ENCODE measurements at places on chromosomes 1 and 21.

DNA sequence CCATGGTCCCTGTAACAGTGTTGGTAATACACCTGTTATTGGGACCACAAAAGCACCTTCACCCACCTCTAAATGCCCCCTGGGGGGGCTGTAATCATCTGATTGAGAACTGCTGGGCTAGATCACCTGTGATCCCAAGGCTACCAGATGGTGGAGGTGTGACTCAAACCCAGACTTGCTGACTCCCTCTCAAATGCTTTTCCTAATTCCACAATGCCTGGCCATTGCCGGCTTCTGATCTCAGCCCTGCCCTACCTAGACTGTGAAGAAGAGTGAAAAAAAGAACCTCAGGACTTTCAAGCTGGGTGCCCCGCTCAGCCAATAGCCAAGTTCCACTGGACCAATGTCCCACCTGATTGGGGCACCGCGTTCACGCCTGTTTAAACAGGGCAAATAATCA is 9.6 kb downstream of the TMEM9 start:
- no peak for DNase-seq

- DNase-seq: no peak
Measured at GRCh38 chr1:8439015-8439702, 121.2 kb downstream of the SLC45A1 start.

DNA sequence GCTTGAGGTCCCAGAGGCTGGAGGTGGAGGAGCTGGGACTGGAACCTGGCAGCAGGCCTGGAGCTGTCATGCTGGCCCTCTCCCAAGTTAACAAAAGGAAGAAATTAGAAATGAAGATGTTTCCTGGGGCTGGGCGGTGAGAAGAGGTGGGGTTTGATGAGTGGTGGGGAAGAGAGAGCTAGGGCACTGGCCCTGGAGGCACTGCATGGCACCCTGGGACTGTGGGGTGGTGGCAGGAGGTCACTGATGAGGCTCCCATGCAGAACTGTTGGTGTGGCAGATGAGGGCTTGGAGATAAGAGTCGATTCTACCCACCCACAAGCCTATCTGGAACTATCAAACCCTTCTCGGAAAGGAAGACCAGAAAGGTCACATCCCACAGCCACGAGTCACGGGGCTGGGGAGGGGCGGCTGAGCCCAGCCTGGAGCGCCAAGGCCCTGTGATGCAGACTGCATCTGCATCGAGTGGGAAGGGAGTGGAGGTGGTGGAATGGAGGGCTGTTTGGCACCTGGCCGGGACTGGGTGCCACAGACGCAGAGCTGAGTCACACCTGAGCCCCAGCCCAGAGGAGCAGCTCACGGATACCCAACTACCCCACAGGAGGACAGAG is 29.4 kb downstream of the MRPL37 start:
- DNase-seq: no peak

GRCh38 chr1:221849897-221850296 is 108.0 kb upstream of the DUSP10 start:
- DNase-seq: no peak

DNA sequence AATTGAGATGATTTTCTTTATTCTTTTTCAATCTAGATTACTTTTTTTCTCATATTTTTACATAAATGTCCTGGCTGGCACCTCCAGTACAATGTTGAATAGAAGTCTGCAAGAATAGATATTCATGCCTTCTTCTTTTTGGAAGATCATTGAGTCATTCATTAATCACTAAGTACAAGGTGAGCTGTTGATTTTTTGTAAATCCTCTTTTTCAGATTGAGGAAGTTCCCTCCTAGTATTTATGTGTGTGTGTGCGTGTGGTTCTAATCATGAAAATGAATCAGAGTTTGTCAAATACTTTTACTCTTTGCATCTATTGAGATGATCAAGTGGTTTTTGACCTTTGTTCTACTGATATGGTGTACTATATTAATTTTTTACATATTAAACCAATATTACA is 859.3 kb downstream of the KCNT2 start:
- DNase-seq: no peak

- DNase-seq: no peak
Measured at GRCh38 chr1:244337839-244338238, 113.9 kb downstream of the ADSS2 start.

- no peak for DNase-seq
Measured at GRCh38 chr1:84488107-84488506, 9.0 kb downstream of the RPF1 start.

DNA sequence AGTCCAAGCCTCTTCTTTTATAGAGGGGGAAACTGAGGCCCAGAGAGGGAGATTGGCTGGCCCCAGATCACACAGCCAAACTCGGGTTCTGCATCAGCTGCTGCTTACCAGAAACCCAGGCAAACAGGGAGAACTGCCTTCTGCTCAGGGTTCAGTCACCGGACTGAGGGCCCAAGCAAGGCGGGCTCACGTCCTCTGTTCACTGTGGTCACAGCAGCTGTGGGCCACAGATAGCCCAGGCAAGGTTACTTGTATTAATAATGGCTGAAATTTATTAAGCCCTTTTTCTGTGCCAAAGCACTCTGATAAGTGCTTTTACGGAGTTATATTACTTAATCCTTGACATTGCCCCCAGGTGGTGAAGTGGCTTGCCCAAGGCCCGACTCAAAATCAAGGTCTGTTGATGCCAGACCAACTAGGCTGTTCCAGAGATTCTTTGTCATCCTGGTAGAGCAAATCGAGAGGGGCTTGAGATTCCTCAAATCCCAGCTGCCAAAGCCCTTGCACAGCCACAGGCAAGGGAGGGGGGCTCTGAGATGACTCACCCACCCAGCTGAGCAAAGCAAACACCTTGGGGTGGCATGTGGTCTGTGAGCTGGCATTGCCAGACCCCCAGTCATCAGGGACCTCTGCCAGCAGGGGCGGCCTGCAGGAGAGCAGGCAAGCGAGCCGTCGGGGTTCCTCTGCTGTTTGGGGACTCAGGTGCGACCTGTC is 36.5 kb downstream of the EPHB2 start:
- DNase-seq: no peak

GRCh38 chr1:196649990-196650389 is 1.9 kb upstream of the CFH start:
- DNase-seq: no peak
